ENCODE measurements at places on chromosomes 11 and 22. TPM values are rescaled to one million over a fixed set of nuclear protein-coding genes. Genes with fewer than 3 reads are reported as not detected.

Gene OAF
- total RNA-seq = 32.3 TPM

Gene RFPL2
- total RNA-seq = 0.61 TPM

Gene OR4A15
- not detected for total RNA-seq

Gene OR51B5
- total RNA-seq = 140 TPM

Gene KRTAP5-10
- total RNA-seq = 0.20 TPM

Gene PHETA2
- total RNA-seq = 0.22 TPM

Gene SPA17
- total RNA-seq = 12.9 TPM

Gene CPT1A
- 54.4 TPM for total RNA-seq

Gene PKP3
- 157 TPM for total RNA-seq

DNA sequence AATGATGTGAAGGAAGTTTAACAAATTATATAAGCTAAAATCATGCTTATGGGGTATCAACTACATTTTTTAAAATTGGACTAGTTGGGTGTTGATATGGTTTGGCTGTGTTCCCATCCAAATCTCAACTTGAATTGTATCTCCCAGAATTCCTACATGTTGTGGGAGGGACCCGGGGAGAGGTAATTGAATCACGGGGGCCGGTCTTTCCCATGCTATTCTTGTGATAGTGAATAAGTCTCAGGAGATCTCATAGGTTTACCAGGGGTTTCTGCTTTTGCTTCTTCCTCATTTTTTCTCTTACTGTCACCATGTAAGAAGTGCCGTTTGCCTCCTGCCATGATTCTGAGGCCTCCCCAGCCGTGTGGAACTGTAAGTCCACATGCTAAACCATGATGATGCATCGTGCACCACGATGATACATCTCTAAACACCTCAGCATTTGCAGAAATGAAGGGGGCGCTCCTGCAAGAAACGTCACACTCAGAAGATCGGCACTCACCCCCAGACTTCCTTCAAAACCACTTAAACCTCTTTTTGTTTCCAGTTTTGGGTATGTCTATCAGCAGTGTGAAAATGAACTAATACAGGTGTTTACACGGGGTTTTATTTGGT lies 340.0 kb downstream of the SHANK2 start:
- no peak for DNase-seq

DNA sequence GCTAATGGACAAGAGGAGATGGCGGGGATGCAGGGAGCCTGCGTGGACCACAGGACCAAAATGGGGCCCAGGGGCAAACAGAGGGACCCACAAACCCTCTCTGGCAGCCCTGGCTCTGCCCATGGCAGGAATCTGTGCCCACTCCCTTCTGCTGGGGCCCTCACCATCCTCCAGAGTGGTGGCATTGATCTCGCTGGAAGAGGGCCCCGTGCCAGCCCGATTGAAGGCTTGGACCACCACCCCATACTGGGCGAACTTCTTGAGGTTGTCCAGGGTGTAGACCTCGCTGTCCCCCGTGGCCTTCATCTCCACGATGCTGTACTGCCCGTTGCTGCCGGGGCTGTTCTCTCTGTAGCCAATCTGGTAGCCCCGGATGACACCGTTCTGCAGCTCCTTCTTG lies 137.1 kb downstream of the CEP164 start:
- DNase-seq = no peak

- DNase-seq = no peak
Measured at GRCh38 chr11:79182794-79183193, 258.0 kb downstream of the TENM4 start.

DNA sequence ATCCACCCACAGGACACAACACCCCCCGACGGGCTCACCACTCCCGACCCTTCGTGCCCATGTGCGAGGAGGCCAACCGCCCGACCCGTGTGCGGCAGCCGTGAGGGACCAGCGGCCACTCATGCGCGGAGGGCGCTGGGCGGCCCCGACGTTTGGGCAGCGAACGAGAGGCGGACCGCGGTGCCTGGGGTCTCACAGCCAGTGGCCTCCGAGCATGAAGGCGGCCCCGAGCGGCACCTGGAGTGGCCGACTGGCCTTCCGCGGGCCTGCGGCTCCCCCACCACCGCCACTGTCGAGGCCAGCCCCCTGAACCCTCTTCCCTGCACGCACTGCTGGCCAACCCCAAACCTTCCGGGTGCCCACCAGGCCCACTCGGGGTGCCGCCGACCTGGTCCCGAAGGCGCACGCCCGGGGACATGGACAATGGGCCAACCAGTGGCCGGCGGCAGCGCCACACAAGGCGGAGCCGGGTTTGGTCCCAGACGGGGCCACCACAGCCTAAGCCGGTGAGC lies 4274.9 kb upstream of the OR11H1 start:
- DNase-seq = no peak

GRCh38 chr11:65814986-65815565 lies 18.7 kb upstream of the SNX32 start:
- DNase-seq = no peak

DNA sequence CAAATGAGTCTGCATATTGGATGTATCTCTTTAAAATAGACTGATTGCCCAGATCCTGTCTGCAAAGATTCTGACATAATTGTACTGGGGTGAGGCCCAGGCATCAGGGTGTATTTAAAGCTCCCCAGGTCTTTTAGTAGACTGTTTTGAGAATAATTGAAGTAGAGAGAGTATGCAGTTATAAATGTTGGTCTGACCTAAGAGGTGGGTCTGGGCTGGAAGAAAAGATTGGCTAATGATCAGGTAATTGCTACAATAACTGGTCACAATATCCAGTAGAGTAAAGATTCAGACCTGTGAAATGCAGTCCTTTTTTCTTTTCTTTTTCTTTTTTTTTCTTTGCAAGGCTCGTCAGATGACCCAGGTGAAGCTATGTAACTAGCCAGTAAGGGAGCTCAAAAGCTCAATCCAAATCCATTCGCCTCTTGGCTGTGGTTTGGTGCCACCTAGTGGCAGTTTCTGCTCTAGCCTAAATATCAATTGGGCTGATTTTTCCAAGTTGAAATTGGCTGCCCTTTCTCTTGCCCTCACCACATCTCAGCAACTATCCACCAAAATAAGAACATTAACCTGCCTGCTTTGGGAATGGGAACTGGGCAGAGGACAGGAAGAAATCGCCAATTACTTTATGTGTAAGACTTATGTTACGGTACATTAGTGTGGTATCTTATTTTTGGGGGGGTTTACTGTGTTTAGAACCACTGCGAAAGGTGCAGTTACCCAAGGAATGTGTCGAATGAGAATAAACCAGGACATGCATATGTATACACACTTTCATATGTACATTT lies 45.9 kb downstream of the ZNF143 start:
- peak; percentile 75 for DNase-seq

- DNase-seq = no peak
Measured at GRCh38 chr11:125960771-125961170, 14.9 kb downstream of the VSIG10L2 start.

DNA sequence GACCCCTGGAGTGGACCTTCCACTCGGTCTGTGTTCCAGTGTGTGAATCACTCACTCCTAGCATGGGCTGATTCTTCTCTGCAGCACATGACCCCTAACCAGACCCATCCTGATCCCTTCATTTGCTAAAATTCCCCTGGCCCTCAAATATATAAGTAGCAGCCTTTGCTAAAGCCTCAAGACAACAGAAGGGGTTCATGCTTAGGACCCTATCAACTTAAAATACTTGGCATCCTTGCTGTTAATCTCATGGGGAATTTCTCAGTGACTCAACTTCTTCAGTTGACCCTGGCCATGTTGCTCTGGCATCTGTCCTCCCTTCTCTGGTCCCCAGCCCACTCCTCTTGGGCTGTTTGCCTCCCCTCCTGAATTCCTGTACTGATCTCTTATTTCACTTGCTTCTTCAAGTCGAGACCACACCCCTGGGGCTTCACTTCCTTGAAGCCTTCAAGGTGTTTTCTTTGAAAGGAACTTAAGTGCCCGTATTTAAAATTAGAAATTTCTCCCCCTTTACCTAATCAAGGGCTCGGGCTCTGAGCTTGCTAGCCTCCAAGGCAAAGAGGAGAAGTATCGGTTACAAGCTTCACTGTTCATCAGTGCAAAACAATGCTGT lies 23.6 kb downstream of the NNMT start:
- no peak for DNase-seq

DNA sequence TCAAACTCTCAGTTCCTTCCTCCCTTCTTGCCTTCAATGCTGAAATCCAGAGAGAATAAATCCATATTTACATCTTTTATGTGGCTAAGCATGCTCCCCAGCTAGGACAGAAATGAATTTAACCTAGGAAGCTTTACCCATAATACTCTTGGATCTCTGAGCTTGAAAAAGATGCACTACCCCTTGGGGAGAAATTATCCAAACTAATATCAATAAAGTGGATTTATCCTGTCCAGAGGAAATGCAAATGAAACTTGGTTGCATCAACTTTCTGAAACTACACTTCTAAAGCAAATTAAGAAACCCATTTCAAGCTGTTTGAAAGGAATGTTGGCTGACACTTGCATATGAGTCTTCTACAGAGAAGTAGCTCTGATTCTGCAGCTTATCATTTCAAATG lies 347.9 kb downstream of the TTC28 start:
- DNase-seq = no peak

DNA sequence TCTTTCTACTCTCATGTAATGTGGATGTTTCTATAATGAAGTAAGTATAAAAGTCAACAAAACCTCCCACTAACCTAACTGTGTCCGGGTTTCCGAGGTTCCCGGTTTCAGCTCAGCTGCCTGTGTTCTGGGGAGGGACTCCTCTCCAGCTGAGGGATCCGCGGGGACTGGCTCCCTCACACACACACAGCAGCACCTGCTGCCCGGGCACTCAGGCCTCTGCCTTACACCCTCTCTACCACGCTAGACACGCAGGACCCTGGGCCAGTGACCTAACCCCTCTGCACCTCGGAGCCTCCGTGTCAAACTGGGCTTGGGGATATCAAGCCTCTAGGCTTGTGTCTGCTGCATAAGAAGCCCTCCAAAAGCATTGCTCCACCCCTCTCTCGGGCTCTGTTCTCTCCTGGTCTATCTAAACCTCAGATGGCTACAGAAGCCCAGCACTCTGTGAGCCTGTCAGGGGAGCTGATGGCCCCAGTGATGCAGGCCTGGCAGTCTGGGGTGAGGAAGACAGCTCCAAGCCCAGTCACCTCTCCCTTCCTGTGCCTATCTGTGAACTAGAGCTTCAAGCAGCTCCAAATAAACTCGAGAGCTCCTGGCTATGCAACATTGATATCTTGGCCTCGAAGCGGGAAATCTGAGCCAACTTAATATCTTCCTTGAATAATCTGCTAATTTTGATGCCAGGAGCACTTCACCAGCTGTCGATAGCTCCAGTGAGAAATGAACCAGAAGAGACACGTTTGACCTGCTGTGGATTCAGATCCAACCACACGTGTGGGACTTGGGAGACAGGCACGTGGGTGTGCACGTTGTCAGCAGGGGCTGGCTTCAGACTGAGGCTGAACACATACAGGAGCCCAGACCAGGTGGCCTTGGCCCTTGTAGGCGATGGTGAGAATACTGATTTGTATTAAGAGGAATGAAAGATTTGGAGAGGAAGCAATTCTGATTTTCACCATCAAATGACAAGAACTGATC lies 232.7 kb upstream of the B3GAT1 start:
- DNase-seq = no peak

GRCh38 chr11:76156971-76157427 lies 49.3 kb downstream of the WNT11 start:
- no peak for DNase-seq

DNA sequence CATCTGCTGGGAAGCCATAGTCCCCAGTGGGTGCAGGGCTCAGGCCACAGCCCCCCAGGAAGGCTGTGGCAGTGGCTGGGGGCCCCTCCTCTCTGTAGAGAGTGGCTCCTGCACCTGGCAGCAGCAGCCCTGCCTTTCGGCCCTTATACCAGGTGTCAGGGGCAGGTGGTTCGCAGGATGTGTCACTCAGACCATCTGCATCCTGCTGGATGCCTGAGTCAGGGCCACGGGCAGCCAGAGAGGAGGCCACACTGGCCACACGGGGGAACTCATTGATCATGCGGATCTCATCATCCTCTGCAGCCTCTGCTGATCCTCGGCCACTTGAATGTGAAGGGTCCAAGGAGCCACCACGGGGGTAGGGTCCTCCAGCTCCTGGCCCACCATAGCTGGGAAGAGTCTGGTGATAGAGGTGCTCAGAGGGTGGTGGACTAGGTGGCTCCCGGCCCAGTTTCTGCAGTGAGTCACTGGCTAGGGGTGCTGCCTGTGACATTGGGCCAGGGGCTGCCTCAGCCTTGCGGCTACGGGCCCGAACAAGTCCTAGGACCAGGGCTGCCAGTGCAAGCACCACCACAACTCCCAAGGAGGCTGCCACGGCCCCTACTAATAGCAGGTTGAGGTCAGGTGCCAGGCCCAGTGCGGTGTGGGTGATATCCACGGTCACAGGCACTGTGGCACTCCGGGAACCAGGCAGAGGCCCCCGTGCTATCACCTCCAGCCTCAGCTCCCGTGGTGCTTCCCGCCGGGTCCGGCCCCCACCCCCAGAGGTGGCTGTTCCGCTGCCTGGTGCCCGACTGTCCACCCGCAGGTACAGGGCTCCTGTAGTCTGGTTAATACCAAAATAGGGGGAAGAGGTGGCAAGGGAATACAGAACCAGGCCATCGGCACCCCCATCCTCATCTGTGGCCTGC lies 3.3 kb upstream of the TPP1 start:
- DNase-seq = no peak

GRCh38 chr11:71555508-71555907 lies 7.3 kb downstream of the KRTAP5-9 start:
- no peak for DNase-seq

GRCh38 chr11:45102361-45102809 lies 44.1 kb upstream of the PRDM11 start:
- DNase-seq = no peak

DNA sequence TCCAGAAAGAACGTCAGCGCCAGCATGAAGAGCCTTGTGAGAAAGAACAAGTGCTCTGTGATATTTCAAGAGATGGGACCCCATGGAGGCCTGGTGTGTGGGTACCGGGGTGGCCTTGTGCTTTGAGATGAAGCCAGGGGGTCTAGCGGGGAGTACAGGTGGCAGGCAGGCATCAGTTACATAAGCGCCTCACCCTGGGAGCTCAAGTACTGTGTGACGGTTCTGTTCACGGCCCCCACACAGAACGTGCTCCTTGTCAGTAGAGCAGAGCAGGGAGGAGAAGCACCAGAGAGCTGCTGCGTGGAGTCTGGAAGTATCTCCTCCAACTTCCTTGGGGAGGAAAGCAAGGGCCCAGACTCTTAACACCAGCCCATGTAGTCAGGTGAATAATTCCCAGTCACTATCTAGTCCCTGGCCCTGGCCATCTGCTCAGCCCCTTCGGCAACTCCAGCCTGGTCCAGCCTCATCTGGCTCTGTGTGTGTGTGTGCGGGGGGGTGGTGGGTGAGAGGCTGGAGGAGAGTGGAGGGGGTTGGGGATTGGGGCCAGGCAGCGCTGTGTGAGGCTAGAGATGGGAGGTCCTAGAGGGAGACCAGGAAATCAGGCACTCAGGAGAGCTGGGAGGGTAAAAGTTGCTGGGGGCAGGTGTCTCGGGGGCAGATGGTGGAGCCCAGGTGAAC lies 32.4 kb downstream of the MCM5 start:
- no peak for DNase-seq

DNA sequence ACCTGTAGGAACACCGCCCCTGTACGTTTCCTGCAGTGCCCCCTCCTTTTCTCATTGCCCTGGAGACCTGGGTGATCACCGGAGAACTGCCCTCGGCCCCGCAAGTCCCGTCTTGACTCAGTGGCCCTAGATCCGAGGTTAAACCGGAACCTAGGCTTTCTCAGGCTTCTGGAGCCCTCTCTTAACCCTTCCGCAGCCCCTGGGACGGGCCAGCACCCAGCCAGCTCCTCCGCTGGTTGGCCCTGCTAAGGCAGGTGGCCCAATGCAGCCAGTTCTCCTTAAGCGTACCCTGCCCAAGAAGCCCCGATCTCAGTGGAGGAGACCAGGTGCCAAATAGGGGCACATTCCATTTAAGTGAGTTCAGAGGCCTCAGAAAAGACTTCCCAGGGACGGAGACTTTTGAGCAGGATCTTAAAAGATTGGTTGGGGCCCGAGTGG lies 776 bp downstream of the NLRX1 start:
- peak; percentile 53 for DNase-seq

GRCh38 chr22:24873226-24873625 lies 67.2 kb downstream of the SGSM1 start:
- DNase-seq = no peak
